ENCODE measurements at places on chromosomes 16 and 17. TPM values are rescaled to one million over a fixed set of nuclear protein-coding genes. Genes with fewer than 3 reads are reported as not detected.

DNA sequence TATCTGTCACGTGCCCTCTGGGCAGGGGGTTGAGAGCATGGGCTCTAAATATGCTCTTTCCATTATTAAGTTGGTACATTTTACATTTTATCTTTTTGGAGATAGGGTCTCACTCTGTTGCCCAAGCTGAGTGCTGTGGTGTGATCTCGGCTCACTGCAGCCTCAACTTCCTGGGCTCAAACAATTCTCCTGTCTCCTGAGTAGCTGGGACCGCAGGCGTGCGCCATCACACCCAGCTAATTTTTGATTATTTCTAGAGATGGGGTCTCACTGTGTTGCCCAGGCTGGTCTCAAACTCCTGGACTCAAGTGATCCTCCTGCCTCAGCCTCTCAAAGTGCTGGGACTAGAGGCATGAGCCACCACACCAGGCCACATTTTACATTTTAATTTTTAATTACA is 43.9 kb upstream of the KDM6B start:
- DNase-seq = no peak

GRCh38 chr16:83137326-83137781 is 510.6 kb downstream of the CDH13 start:
- DNase-seq = no peak

Gene ALOX12
- not detected for total RNA-seq

DNA sequence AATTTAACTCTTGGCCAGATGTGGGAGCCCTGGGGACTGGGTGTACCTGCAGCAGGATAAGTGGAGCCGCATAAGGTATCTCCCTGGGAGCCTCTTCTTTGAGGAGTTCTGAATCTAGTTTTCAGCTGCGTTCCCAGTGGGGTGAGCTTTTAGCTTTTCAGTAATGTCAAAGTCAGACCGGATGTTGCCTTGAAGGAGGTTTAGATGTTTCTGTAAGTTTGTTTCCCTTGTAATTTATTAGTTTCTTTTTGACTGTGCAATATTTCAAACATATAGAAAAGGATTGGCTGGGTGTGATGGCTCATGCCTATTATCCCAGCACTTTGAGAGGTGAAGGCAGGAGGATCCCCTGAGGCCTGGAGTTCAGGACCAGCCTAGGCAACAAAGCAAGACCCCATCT is 98.6 kb upstream of the EEF2KMT start:
- no peak for DNase-seq

- DNase-seq = no peak
Observed at GRCh38 chr17:35778641-35779196, 16.7 kb downstream of the MMP28 start.

- no peak for DNase-seq
Observed at GRCh38 chr17:79977161-79977631, 58.5 kb downstream of the TBC1D16 start.

All from occipital lobe (tissue), 3 donors.